SW 1271 (cell line): ENCODE measurements at places on chromosomes 12 and 14.

DNA sequence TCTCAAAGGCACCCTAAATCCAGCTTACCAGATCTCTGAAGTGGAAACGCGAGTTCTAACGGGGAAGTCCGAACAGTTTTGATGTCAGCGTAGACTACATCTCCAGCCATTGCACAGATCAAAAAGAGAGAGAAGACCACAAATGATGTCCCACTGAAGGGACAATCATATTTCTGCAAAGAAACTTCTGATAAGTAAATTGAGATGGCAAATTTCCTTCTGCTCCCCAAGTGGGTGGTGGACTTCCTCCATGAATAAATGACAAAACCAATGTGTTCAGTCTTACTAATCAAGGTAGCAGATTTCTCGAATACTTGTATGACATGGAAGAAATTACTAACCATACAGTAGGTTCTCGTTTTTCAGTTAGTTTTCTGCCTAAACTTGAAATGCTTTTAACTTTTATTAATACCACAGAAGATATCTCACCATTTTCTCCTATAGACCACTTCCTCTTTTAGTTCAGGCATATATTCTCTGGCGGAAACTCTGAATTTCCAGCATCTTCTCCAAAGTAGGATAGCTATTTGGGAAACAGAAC is at the start of gene CLECL1:
CLECL1 (minus strand) TSS at position 177 of the 541 bp plus-strand sequence.
- no peak for DNase-seq

- DNase-seq, result no peak
These were observed 134.2 kb downstream of the SMOC1 start for GRCh38 chr14:70013271-70013873.

- peak; percentile 29 for DNase-seq
These were observed at the start of gene C14orf93 for GRCh38 chr14:23009939-23010726. TSS of gene C14orf93 (minus strand) at chr14:23010143. CDS start at chr14:22999023, 11,120 bp downstream.

DNA sequence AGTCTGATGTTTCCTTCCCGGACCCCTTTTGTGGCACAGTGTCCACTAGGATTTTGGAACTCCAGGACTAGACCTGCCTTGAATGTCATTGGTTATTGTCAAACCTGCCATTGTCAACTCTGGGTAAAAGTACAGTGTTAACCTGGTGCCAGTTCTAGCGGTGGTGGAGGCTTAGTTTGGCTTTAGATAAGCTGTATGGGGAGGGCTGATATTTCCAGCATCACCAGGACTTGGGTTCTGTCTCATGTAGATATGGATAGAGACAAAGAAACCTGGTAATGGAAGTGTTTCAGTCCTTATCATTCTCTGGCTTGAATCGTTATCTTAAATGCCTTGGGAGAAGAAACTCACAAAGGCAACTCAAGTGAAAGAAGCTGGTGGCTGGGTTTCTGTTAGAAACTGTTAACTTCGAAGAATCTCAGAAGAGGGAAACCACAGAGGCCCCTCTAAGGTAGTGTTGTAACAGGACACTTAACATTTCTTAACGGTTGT is 10.6 kb downstream of the CHST11 start:
- no peak for DNase-seq

GRCh38 chr12:91100906-91101305 is 10.4 kb downstream of the LUM start:
- DNase-seq, result no peak

DNA sequence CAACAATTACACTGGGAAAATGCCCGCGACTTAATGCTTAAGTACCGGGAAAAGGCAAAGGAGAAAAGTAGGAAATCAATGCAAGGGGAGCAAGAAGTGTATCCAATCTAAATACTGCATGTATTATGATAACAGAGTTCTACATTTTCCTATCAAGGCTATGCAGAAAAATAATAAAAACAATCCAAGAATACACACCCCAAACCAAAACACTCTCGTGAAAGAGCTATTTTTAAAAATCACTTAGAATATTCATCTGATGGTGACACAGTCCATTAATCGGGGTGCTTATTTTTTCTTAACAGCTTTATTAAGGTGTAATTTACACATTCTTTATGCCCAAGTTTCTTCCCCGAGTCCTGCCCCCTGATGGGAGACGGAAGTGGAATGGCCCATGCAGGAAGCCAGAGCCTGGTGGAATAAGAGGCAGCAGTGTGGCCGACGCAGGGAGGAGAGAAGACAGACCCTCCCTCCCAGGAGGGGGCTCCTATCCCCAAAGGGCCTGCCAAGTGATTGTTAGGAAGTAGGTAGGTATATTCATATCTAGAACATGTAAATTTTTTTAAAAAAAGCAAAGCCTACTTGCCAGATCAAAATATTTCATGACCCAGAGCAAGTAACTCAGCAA is 174.3 kb downstream of the FOXN3 start:
- no peak for DNase-seq

- DNase-seq, result peak; percentile 90
These were observed 36.0 kb upstream of the SNX6 start for GRCh38 chr14:34665785-34666435.

DNA sequence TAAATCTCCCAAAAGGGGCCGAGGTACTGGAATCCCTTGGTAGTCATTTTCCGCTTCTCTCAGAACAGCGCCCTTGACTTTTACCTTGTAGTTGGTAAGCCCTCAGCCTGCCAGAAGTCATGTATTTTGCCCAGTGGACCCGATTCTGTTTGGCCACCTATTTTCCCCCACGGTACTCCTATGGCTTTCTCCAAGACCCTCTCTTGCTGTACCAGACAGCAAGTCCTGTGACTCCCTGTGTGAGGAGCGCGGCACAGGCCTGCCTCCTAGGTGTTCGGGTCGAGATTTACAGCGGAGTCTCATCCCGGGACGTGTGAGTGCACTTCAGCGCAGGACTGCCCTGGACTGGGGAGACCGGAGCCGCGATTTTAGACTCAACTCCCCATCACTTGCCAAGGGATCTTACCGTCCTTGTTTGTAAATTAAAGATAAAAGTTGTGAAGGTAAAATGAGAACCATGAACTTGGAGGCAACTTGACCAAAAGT is 1.1 kb upstream of the MBD6 start:
- no peak for DNase-seq

DNA sequence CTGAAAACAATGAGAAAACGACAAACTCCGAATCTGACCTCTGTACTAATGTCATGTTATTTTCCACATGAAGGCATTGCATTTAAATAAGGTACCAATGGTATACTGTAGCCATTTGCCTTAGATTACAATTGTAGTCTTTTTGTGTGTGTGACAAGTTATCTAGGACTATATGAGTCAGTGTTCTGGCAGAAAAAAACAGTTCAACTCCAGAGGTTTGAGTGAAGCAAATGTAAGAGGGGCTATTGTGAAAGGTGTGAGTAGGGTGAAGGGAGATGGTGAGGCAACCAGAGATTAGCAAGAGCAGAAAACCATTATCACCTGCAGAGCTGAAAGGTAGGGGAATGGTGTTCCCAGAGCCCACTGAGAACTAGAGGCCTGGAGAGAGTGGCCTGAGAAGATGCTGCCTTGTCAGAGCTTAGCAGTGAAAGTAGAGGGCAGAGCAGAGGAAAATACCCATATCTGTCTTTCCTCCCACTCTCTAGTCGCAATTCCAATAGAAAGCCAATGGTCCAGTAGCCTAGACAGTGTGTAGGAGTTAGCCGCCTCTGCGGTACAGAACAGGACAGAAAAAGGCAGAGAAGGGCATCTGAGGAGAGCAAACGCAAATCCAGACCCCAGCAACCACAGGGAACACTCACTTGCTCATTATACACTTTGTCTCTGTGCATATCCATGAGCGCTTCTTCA is 112.2 kb downstream of the DYRK2 start:
- DNase-seq, result no peak

- DNase-seq, result no peak
These were observed 73.4 kb downstream of the PITPNM2 start for GRCh38 chr12:123077298-123078119.

- no peak for DNase-seq
These were observed 151.7 kb upstream of the RTL1 start for GRCh38 chr14:101055106-101055662.

DNA sequence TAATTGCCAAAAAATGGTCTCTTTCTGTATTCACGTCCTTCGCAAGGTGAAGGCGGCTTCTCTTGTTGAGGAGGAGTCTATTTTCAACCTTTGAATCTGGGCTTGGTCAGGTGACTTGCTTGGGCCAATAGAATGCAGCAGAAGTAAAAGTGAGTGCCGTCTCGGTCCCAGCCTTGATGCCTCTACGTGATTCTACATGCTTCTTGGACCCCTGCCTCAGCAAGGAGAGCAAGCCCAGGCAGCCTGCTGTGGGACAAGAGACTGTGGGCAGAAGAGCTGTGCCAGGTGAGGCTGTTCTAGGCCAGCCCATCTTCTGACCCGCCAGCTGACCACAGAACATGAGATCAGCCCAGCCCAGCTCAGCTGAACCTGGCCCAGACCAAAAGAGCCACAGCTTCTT is 39.1 kb upstream of the CCDC63 start:
- DNase-seq, result no peak

DNA sequence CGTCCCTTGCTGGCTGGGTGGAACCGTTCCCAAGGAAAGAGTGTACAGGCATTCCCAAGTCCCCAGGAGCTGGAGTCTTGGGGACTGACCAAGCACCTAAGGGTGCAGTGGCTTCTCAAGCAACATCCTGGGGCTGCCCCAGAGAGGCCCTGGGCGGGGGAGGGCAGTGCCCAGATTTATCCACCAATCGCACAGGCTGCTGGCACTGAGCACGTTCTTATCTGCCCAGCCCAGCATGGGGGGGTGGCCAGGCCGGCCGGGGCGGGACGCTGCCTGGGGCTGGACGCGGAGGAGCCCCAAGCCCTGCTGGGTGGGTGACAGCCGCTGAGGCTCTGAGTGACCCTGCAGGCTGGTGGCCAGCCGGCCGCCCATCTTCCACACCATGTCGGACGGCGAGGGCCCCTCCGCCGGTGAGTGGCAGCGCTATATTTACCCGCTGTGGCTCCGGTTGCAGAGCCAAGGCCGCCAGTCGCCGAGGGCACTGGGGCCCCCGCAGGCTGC is 53.4 kb downstream of the CYP46A1 start:
- DNase-seq, result no peak

DNA sequence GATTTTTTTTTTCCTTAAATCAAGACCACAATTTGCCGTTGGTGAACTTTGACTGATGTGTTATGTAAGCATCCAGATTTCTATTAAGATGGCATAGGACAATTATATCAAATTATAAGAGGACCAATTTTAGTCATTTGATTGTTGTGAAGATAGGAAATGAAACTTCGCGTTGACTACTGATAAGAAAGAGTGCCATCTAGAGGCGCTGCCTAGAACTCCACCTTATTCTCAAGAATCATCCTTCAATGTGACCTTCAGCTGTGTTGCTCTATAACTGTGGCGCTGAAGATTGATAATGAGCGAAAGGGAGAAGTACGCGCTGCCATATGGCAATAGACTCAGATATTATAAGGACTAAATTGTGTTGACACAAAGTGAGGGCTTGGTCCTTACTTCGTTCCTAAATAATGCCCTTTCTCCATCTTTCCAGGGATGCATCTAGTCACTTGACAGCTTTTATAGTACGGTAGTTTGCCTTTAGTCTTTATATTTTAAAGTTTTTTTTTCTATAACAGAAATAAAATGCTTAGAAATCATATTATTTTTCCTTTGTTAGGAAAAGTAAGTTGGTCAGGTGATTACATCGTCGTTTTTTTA is 350.8 kb upstream of the STXBP6 start:
- no peak for DNase-seq

- DNase-seq, result no peak
These were observed 61.7 kb upstream of the VRK1 start for GRCh38 chr14:96735526-96735925.

DNA sequence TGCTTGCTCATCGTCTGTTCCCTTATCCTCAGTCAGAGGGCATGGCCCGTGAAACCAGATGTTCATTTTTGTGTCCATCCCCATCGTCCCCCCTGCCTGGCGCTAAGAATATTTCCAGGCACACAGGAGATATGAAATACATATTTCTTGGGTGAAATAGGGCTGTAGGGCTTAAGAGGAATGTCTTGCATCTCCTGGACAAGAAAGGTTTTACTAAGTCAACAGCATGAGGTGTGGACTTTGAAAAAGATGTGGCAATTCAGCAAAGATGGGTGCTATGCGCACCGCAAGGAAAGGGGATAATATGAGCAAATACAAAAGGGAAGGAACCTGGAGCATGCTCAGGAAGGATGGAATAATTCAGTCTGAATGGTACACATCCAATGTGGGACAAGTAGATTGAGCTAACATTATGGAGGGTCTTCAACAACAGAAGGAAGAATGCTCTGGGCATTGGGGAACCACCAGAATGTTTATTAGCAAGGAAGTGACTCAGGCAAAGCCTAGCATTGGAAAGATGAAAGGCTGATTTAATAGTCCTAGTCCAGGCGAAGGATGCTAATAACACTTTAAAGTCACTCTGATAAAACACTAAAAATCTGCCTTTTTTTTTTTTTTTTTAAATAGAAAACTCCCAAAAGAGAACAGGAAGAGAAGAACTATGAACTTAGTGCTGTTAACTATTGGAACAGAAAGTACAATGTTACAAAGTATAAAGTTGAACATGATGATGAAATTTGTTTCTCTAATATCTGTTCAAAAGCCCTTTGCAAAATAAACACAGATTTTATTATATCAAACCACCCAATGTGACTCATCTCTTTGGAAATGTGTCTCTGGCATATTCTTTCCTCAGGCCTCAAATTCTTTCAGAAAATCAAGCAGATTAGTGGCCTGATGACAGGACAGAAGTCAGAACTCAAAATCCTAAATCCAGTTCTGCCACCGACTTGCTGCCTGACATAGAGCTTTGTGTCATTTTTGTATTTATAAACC is 449.5 kb downstream of the BCAT1 start:
- DNase-seq, result no peak

DNA sequence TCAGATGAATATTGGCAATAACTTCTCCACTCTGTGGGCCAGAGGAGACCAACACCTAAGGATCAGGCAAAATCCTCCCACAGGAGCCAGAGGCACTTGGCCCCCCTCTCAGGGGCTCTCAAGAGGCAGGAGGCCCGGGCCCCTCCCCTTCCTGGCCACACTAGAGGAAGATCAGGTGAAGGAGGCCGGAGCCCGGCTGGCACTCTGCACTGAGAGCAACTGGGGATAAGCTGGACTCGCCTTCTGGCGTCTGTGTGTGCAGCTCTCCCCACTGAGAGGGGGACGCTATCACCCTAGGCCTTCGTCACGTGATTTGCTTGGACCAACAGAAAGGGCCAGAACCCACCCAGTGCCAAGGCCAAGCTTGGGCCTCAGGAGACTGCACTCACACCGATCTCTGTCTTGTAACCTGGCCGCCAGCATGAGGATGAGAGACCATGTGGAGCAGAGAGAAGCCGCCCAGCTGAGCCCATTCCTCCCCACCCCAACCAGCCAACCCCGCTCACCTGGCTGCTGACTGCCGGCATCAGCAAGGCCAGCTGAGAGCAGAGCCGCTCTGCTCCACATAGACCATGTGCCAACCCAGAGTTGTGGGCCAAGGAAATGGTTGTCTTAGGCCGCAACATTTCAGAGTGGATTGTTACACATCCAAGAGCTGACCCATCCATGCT is 64.0 kb downstream of the NOC4L start:
- DNase-seq, result no peak
